ENCODE measurements at places on chromosomes 16 and 17.

- DNase-seq = no peak
Observed at GRCh38 chr17:55381017-55381770, 40.4 kb downstream of the MMD start.

DNA sequence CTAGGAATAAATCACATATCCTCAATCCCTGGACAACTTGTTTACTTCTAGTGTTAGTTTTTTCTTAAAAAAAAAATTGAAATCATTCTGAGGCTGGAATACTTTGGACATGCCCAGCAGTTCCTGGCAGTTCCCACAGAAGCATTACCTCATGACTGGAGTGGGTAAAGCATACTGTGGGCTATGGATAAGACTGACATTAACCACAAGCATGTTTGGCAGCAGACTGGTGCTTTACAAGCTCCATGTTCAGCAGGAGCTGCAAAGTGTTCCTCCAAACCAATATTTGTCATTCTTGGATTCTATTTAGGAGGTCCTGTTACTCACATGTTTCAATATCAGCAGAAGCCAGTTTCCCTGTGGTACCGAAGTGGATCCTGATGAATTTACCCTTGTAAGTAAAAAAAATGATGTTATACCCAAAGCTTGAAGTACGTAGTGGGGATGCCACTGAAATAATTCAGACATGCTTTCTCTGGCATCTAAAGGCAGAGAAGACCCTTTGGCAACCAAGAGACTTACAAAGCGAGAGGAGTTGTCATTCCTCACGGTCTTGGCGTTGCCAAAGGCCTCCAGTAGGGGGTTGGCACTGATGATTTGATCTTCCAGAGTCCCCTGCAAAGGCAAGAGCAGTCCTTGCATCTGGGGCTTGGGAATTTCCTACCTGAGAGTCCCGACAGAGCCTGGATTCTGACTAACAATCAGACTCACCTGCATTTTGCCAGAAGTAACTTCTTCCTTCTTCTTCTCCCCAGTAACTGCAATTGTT, 4.9 kb downstream of the MYH1 start:
- no peak for DNase-seq

DNA sequence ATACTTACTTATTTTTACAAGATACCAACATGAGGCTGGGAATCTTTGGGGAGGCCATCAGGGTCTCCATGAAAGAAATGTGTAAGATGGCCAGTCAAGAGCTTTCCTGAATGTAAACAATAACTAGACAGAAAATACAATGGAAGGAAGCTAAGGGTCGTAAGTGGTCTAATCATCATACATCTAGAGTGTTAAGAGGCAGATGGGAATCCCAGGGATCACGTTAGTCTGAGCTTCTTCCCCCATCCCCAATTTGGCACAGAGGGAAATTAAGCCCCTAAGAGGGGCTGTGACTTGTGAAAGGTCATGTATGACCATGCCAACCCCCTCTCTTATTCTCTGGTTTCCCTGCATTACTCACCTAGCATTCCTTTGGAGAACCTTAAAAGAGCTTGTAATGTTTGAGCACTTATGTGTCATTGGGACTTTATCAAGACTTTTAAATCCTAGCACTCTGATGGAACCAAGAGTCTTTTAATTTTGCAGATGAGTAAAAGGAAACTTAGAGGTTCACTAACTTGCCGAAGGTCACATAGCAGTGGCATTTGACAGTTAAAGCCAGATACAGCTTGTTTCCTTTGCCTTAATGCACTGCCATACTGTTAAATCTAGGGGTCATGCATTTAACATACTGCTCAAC, 46.1 kb downstream of the DCUN1D3 start:
- DNase-seq = no peak

DNA sequence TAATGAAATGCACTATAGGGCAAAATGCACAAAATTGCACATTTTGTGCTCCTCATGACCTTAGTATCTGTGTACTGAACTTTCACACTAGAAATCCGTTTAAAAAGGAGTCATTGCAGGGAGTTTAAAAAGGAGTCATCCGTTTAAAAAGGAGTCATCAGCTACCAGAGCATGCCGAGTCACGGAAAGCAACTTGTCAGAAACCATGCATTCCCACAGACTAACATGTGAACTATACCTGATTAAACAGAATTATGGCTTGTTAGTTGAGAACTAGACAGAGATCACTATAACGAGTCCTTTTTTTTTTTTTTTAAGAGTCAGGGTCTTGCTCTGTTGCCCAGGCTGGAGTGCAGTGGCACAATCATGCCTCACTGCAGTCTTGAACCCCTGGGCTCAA, 35.9 kb downstream of the SLC6A4 start:
- no peak for DNase-seq

DNA sequence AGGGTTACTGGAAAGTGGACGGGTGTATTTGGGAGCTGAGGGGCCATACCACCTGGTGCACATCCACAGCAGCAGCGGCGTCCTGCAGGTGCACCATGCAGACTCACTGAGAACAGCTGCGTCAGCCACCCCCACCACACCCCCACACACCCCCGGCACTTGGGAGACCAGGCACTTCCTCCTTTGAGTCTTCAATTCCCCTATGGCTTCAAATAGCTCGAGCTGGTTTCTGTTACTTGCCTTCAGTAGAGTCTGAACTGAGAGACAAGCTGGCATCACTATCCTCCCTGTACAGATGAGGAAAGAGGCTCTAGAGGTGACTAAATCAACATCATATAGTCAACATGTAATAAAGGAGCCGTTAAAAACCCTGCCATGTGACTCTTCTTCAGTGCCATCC, 15.4 kb downstream of the CUEDC1 start:
- no peak for DNase-seq

GRCh38 chr16:81185416-81185815, 53.1 kb upstream of the BCO1 start:
- DNase-seq = no peak

GRCh38 chr17:72273289-72274056, 152.7 kb downstream of the SOX9 start:
- DNase-seq = no peak

DNA sequence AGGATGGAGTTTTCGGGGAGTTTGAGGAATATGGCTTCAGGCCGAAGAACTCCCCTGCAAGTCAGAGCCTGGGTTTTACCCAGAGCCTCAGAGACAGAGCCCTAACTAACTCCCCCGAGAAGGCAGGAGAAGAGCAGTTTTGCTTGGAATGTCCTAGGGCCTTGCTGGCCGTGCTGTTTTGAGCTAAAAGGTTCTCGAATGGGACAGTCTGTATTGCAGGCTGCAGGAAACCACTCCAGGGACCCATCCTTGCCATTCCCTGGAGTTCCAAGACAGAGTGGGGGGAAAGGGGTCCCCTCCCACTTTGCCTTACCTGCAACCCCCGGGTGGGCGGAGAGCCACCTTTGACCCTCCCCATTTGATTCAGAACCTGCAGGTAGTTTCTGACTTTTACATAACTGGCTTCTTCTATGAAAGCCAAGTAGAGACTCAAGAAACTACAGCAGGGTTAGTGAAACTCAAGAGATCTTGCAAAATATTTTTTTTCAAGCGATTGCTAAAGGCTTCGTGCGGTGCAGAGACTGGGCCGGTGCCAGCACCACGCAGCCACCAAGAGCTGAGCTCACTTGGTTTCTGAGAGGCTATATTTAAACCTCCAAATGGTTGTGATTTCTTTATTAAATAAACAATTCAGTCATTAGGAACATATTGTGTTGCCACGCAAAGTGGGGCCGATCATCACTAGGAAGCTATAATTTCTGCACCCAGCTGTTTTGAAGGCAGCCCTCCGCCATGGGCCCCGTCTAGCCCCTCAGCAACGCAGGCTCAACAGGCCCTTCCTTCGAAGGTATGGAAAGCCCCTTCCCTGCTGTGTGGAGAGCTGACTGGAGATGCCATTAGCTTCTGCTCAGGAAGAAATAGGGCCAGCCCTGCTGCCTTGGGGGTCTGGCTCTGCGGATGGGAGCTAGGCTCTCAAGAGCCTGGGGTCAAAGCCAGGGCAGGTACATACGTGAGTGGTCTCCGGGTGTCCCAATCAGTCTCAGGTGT, 223.0 kb downstream of the NTN1 start:
- DNase-seq = no peak

Measured in omental fat pad (tissue), 4 donors.